ENCODE measurements at places on chromosomes 3 and 15. TPM values are rescaled to one million over a fixed set of nuclear protein-coding genes. Genes with fewer than 3 reads are reported as not detected.

GRCh38 chr15:95972041-95972553 lies 358.4 kb upstream of the NR2F2 start:
- no peak for DNase-seq

DNA sequence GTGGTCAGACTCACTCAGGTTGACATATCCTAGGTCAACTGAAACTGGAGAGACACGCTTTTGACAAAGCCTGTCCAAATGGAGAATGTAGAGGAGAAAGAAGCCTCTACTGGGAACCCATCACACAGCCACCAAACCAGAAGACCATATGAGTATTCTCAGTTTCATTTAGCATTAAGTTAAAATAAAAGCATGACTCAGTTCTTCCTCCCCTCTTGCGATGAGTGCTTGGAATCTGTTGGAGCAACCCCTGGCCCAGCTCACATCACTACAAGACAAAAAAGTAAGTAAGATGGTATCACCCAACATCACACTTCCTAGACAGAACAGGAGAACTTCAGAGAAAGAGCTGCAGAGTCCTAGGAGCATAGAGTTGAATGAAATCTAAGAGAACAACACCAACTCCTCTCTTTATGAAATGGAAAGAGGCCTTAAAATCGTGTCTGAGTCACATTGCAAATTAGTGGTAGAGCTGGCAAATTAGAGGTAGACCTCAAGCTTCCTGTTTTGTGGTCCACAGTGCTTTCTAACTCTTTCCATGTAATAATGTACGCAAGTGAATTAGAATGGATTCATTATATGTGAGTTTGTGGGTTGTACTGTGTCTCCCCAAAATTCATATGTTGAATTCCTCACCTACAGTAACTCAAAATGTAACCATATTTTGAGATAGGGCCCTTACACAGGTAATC lies 51.2 kb downstream of the FGF12 start:
- DNase-seq: no peak

DNA sequence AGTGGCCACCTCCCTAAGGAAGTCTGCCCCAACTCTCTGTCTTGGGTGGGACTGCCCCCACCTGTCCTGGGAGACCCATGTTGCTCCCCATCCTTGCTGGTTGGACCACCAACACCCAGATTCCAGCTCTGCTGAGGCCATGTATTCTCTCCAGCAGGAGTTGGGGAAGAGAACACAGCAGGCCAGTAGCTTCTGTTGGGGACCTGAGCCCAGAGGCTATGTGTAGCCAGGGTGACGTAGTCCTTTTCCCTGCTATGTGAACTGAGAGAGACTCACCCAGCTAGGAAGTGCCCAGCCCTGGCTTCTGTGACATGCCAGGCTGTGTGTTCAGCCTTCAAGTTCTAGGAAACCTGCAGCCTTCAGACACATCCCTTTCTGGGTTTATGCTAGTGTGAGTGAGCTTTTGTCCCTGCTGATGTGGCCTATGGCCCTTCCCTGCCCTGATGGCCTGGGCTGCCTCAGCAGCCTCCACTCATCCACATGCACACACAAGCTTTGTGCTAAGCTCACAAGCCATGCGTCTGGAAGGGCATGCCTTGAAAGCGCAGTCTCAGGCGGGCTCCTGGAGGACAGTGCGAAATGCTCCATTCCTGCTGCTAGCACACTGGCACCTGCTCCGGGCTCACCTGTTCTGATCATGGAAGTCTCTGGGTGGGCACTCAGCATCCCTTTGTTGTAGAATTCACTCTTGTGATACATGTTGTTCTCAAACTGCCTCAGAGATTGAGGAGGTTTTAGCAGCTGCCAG lies 42.6 kb downstream of the KY start:
- no peak for DNase-seq

- DNase-seq: no peak
These were observed 36.2 kb downstream of the ICE2 start for GRCh38 chr15:60442763-60443162.

- DNase-seq: no peak
These were observed 46.0 kb downstream of the ALDH1L1 start for GRCh38 chr3:126134219-126134975.

DNA sequence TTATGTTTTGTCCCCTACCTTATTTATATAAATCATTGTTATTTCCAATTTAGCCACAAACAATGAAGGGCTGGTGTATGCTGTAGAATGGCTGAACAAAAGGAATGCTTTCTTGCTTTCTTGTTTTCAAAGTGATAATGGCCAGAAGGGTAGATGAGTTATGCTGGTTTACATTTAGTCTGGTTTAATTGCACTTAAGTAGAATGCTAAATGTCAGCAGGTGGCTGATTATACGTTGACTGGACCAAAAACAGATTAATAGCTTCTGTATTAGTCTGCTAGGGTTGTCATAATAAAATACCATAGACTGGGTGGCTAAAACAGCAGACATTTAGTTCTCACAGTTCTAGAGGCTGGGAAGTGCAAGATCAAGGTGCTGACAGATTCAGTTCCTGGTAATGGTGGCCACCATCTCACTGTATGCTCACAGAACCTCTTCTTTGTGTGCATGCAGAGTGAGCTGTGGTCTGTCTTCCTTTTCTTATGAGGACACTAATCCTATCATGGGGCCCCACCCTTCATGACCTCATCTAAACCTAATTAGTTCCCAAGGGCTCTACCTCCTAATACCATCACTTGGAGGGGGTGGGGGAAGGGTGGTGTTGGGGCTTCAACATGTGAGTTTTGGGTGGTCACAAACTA lies 17.1 kb upstream of the XIRP1 start:
- no peak for DNase-seq

GRCh38 chr15:43789409-43789808 lies 2.7 kb upstream of the SERF2 start:
- DNase-seq: no peak

GRCh38 chr3:127041933-127042332 lies 59.0 kb downstream of the PLXNA1 start:
- no peak for DNase-seq

DNA sequence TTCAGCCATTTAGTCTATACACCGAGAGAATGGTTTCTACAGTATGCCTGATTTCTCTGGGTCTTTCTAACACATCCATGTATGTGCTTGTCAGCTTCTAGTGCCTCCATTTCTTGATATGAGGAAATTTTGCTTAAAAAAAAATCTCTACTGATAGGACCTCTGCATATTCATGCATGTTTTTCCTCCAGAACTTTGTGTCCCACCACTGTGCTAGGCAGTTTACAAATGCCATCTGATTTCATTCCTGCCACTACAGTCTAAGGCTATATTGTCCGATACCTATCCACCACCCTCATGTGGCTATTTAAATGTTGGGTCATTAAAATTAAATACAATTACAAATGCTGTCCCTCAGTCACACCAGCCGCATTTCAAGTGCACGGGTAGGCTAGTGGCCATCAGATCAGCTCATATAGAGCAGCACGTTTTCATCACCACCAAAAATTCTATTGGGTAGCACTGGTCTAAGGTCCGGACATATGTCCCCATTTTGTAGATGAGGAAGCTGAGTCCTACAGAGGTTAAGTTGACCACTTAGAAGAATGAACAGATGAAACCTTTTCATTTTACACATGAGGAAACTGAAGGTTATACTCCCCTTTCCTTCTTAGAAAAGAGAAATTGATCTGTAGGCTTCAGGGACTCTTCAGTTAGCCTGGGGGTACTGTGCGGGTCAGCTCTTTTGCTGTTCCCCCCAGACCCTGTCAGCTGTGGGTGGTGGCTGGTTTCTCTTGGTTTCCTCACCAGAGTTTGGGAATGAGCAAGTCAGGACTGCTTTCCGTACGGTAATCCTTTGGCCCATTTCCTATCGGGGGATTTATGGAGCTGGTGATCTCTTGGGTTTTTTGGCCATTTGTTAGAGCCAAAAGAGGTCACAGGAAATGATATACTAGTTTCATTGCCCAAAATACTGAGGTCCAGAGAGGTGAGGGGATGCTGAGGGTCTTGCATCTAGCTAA lies 56.5 kb downstream of the SMAD3 start:
- no peak for DNase-seq

DNA sequence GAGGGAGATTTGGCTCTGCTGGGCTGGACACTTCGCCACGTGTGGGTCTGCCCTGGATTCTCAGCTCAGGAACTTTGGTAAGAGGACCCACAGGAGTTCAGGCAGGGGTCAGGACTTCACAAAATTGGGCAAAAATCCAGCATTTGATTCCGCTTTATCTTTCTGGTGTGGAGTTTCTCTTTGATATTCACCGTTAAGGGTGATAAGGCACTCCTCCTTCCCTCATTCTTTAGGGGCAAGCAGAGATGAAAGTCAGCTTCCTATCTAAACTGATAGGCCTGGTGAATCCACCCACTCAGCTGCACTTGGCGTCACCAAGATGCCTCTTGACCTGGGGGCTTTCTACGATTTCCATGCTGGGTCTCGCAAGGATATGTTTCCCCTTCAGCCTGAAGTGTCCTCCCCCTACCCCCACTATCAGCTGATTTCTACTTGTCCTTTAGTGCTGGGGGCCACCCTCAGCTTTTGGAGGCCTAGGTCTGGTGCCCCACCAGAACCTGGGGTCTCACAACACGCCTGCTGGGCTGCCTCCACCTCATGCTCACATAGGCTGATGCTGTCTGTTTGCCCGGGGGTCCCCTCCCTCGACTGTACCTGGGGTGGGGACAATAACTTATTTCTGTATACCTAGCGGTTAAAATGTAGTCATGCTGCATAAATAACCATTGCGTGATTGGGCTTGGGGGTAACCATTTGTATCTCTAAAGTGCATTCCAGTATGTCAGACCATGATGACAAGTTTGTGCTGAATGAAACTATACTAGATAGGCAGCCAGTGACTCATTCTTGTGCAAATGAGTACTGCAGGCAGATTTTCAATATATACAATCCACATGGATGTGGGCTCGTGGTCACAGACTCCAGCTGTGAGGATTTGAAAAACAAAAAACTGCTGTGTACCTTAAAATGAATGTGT lies 248.3 kb downstream of the ADAMTS17 start:
- DNase-seq: no peak

DNA sequence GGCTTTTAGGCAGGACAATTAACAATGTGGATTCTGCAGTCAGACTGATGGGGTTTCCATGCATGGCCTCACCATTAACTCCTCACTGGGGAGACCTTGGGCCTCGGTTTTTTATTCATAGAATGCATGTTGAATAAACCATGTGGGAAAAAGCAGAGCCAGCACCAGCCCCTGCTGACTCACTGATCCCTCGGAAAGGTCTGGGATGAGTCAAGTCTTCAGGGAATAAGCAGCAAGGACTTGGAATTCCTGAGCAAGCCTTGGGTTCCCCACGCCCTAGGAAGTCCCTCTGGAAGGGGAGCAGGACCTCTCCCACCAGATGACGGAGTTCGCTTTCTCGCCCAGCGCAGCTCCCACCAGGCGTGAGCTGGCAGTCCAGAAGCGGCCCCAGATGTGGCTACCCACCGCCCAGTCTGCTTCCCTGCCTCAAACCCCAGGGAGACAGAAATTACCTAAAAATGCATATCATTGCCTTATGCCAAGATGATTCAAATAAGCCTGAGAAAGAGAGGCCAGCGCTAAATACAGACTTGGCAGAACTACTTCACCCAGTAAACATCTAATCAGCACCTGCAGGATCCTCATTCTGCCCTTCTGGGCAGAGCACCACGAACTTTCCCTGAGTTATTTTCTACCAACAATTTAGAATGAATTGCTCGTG lies 45.4 kb downstream of the BTD start:
- no peak for DNase-seq

- no peak for DNase-seq
These were observed 17.4 kb downstream of the SH3BP5 start for GRCh38 chr3:15315003-15315402.

DNA sequence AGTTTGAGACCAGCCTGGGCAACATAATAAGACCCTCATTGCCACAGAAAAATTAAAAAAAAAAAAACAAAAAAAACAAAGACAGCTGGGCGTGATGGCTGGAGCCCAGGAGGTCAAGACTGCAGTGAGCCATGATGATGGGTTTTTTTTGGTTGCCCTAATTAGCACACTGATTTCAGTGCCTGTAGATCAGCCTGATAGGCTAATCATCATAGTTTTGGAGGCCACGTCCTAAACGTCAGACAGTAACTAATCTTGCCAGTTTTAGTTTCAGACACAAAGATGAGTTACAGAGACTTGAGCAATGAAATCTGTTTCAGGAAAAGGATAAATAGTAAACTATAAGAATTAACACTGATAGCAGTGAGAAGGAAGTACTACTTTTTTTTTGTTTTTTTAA lies 55.4 kb downstream of the LRCH3 start:
- no peak for DNase-seq

DNA sequence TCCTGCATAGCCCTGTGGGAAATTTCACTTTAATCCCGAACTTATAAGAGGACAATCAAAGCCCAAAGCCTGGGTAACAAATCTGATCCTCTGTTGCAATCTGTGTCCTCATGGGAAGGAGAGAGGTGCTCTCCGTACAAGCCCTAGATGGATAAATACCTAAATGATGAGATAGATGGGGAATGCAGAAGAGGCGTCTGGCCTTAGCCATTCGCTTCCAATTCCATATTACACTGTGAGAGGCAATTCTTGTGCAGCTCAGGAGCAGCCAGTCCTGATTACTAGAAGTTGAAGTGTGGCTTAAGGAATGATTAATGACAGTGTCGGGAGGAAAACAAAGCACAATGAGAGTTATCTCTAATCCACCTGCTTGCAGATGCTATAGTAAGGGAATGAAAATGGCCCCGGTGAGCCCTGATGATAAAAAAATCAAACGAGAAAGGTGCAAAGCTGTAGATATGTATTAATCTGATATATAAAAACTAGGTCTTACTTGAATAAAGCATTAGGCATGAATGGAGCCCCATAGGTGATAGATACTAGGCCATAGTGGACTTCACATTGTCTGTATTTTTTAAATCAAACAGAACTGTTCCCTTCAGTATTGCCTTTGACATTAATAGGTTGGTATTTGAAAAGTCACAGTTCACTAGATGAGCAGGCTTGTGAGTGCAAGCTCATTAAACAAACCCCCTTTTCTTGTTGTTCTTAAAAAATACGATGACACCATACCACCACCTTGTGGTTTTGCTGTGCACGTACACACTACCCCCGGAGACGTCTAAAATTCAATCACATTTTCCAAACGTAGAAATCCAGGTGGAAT lies 54.2 kb upstream of the TMCO5A start:
- DNase-seq: no peak

DNA sequence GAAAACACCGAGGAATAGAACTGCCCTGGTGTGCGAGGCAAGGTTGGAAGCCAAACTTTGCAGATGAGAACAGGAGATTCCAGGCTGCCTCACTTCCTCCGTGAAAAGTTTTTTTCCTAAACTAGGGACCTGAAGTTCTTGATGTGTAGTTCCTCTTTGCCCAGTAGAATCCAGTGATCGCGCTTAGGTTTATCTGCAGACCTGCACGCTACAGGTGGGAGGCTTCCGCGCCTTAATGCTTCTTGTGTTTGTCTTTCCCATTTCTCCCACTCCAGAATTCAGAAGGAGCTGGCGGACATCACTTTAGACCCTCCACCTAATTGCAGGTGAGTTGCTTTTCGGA lies 5.4 kb downstream of the UBE2E1 start:
- DNase-seq: no peak

The MAP2K1 gene
- 57.3 TPM for total RNA-seq

The MAPKAPK3 gene
- total RNA-seq: 44.7 TPM

The SCAMP5 gene
- total RNA-seq: 3.9 TPM

The RNU6-1 gene
- total RNA-seq: not detected

The RTP3 gene
- not detected for total RNA-seq

All from T-helper 17 cell (primary cell).